Ovary (tissue), 10 donors: ENCODE measurements at places on chromosomes 4 and X. TPM values are rescaled to one million over a fixed set of nuclear protein-coding genes. Genes with fewer than 3 reads are reported as not detected.

GRCh38 chr4:162499478-162499877, 335.7 kb upstream of the FSTL5 start:
- H3K27ac ChIP-seq, result no peak overlapping the region
- H3K4me3 ChIP-seq, result no peak overlapping the region
- no peaks in the 10 kb centered on the region for H3K36me3 ChIP-seq
- H3K27me3 ChIP-seq, result no peaks in the 10 kb centered on the region

DNA sequence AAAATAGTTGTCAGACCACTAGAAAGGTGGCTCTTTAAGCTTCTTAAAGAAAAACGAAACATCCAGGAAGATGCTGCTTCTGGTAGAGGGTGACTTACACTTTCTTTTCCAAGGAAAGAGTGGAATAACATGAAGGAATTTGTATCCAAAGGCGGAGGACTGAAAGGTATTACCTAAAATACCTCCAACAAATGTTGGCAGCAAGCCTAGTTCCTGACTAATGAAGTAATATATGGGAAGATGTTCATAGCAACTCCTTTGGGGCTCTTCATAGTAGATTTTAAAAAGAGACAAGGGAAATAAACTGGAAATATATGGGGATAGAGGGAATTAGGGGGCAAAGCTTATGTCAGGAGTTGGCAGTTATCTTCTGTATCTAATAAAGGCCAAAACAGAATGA, 116.2 kb downstream of the AASDH start:
- no peak for DNase-seq
- H3K4me1 ChIP-seq, result no peaks in the 10 kb centered on the region
- H3K27me3 ChIP-seq, result no peaks in the 10 kb centered on the region
- no peak overlapping the region for H3K4me3 ChIP-seq

- H3K36me3 ChIP-seq, result no peaks in the 10 kb centered on the region
- H3K27me3 ChIP-seq, result no peaks in the 10 kb centered on the region
- DNase-seq, result no peak
Observed at GRCh38 chr4:75821966-75822365, 80.3 kb downstream of the PPEF2 start.

The SSX4 gene
- not detected for polyA plus RNA-seq

GRCh38 chr4:38365261-38365660, 298.7 kb upstream of the KLF3 start:
- H3K36me3 ChIP-seq, result no peaks in the 10 kb centered on the region
- no peak overlapping the region for H3K27ac ChIP-seq
- H3K4me1 ChIP-seq, result peaks cover 10% of the 10 kb centered on the region
- no peaks in the 10 kb centered on the region for H3K27me3 ChIP-seq
- no peak overlapping the region for H3K4me3 ChIP-seq

GRCh38 chr4:182207830-182208396, 35.3 kb upstream of the TENM3 start:
- H3K4me3 ChIP-seq, result no peak overlapping the region
- H3K36me3 ChIP-seq, result no peaks in the 10 kb centered on the region
- H3K27ac ChIP-seq, result no peak overlapping the region
- DNase-seq, result no peak
- H3K4me1 ChIP-seq, result peaks cover 6% of the 10 kb centered on the region
- H3K27me3 ChIP-seq, result no peaks in the 10 kb centered on the region

DNA sequence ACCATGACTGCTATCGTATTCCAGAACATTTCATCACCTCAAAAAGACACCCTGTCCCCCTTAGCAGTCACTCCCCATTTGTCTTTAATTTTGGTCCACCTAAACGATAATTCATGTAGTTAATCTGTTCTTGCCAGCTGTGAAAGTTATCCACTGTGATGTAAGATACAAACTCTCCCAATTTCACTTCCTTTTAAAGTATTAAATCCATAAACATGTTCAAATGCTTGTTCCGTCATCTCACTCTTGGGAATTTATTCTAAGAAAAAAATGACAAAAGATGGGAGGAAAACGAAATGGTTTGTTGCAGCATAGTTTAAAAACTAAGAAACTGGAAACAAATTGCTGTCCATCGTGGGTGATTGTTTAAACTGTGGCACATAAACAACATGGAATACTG, 53.7 kb upstream of the IRF2 start:
- no peaks in the 10 kb centered on the region for H3K4me1 ChIP-seq
- DNase-seq, result no peak
- no peak overlapping the region for H3K4me3 ChIP-seq
- H3K36me3 ChIP-seq, result no peaks in the 10 kb centered on the region

GRCh38 chrX:110914281-110914680, 118.7 kb upstream of the CHRDL1 start:
- H3K36me3 ChIP-seq, result no peaks in the 10 kb centered on the region
- DNase-seq, result no peak
- H3K27ac ChIP-seq, result no peak overlapping the region
- no peaks in the 10 kb centered on the region for H3K27me3 ChIP-seq

- H3K36me3 ChIP-seq, result no peaks in the 10 kb centered on the region
- H3K4me1 ChIP-seq, result no peaks in the 10 kb centered on the region
- H3K27me3 ChIP-seq, result no peaks in the 10 kb centered on the region
- H3K27ac ChIP-seq, result no peak overlapping the region
- no peak for DNase-seq
- no peak overlapping the region for H3K4me3 ChIP-seq
Observed at GRCh38 chr4:24056289-24056688, 166.4 kb upstream of the PPARGC1A start.

DNA sequence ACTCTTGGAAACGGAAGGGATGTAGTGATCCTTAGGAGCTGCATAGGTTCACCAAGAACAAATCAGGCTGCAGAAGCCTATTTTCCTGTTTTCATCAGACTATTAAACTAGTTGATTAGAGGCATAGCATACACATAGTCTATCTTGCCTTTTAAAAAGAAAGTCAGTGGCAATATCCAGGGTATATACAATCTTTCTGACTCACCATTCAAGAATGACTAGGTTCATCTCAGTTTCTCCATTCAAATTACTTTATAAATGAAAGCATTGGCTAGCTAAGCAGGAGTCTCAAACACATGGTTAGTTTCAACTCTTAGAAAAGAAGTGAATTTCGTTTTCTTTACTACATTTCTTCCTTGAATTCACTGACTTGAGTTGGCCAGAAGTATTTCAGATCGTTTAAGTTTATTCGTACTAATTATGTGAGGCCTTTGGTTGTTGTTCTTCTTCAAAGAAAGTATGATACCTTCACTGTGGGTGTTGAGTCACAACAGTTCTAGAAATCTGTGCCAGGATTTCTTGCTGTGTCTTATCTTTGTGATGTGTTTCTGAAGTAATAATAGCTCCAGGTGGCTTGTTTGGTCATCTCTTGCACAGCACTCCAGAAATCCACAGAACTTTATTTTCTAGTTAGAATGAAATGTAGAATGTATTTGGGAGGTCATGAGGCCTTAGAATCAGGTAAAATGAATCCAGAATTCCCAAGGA, 88.2 kb downstream of the AWAT2 start:
- no peaks in the 10 kb centered on the region for H3K4me1 ChIP-seq
- no peaks in the 10 kb centered on the region for H3K36me3 ChIP-seq
- no peak overlapping the region for H3K4me3 ChIP-seq
- H3K27me3 ChIP-seq, result no peaks in the 10 kb centered on the region
- no peak for DNase-seq

GRCh38 chr4:97104666-97105065, 1038.6 kb downstream of the STPG2 start:
- H3K27ac ChIP-seq, result no peak overlapping the region
- no peaks in the 10 kb centered on the region for H3K36me3 ChIP-seq
- H3K4me1 ChIP-seq, result no peaks in the 10 kb centered on the region
- no peaks in the 10 kb centered on the region for H3K27me3 ChIP-seq
- no peak for DNase-seq
- H3K4me3 ChIP-seq, result no peak overlapping the region

The PSAPL1 gene
- not detected for polyA plus RNA-seq

GRCh38 chrX:50952406-50952805, 41.9 kb downstream of the BMP15 start:
- H3K27ac ChIP-seq, result no peak overlapping the region
- H3K4me3 ChIP-seq, result no peak overlapping the region
- no peaks in the 10 kb centered on the region for H3K4me1 ChIP-seq
- no peaks in the 10 kb centered on the region for H3K27me3 ChIP-seq
- H3K36me3 ChIP-seq, result no peaks in the 10 kb centered on the region

DNA sequence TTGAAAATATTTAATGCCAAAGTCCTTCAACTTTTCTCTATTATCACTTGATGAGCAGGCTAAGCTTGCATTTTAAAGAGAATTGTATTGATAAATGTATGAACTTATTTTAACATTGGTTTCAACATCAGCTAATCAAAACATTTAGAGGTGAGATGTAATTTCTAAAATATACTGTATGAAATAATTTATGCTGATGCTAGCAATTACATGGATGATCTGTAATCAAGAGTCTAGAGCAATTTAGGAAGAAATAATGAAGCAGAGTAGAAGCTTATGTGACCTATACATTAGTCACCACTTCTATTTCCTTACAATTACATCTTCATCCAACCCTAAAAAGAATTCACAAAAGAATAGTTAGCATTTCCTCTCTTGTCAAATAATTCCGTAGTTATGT, 226.8 kb downstream of the KLHL4 start:
- H3K4me1 ChIP-seq, result no peaks in the 10 kb centered on the region
- no peak overlapping the region for H3K4me3 ChIP-seq
- H3K27ac ChIP-seq, result no peak overlapping the region
- no peaks in the 10 kb centered on the region for H3K36me3 ChIP-seq

The BEND2 gene
- polyA plus RNA-seq, result 0.02 TPM

The PDE6B gene
- polyA plus RNA-seq, result 2.3 TPM

DNA sequence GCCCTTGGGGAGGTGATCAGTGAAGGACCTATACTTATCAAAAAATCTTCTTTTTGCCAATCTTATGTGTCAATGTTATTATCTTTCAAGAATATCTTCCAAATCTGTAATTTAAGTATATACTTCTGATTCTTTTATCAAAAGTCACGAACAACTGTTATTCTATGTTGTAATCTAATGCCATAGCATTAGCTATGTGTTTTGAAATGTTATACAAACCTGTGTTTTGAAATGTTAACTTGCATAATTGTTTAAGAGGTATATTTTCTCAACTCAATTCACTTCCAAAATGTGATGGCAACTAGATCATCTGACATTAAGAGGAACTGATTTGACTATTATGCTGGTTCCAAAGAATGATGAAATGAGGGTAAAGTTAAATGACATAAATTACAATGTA, 113.5 kb downstream of the NDST4 start:
- no peak overlapping the region for H3K4me3 ChIP-seq
- no peaks in the 10 kb centered on the region for H3K4me1 ChIP-seq
- no peaks in the 10 kb centered on the region for H3K27me3 ChIP-seq
- DNase-seq, result no peak
- H3K27ac ChIP-seq, result no peak overlapping the region
- H3K36me3 ChIP-seq, result no peaks in the 10 kb centered on the region

The RBM47 gene
- 10.3 TPM for polyA plus RNA-seq

The ABCG2 gene
- 13.0 TPM for polyA plus RNA-seq

The TLR7 gene
- 0.22 TPM for polyA plus RNA-seq

The TNMD gene
- polyA plus RNA-seq, result 3.3 TPM

The CCDC149 gene
- polyA plus RNA-seq, result 9.6 TPM

DNA sequence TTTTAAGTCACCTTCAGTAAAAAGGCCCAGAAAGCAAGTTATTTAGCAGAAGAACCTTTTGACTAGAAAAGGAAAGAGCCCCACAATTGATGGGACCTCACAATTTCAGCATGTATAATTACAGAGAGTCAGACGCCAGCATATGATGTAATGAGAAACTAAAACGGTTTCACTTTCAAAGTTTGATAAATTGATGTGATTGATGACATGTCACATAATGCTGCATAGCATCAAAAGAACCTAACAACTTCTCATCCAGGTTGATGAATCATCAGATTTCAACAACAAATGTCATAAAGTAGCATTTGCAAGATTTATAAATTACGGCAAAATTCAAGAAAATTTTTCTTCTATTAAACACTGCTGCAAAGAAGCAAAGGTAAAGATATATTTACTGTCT, 3.9 kb upstream of the GAR1 start:
- peaks cover 2% of the 10 kb centered on the region for H3K4me1 ChIP-seq
- no peak overlapping the region for H3K4me3 ChIP-seq
- H3K27me3 ChIP-seq, result no peaks in the 10 kb centered on the region
- H3K36me3 ChIP-seq, result no peaks in the 10 kb centered on the region

GRCh38 chr4:174474457-174475075, 47.7 kb downstream of the HPGD start:
- H3K27me3 ChIP-seq, result no peaks in the 10 kb centered on the region
- no peak overlapping the region for H3K4me3 ChIP-seq
- no peaks in the 10 kb centered on the region for H3K4me1 ChIP-seq
- no peak for DNase-seq
- H3K36me3 ChIP-seq, result no peaks in the 10 kb centered on the region
- H3K27ac ChIP-seq, result no peak overlapping the region

GRCh38 chr4:147826288-147826646, 94.4 kb downstream of the ARHGAP10 start:
- no peak overlapping the region for H3K27ac ChIP-seq
- H3K4me3 ChIP-seq, result no peak overlapping the region
- no peaks in the 10 kb centered on the region for H3K36me3 ChIP-seq
- no peaks in the 10 kb centered on the region for H3K27me3 ChIP-seq

- no peaks in the 10 kb centered on the region for H3K36me3 ChIP-seq
- H3K4me1 ChIP-seq, result peaks cover 4% of the 10 kb centered on the region
- no peak overlapping the region for H3K4me3 ChIP-seq
- no peak overlapping the region for H3K27ac ChIP-seq
- H3K27me3 ChIP-seq, result no peaks in the 10 kb centered on the region
Observed at GRCh38 chr4:149999485-150000074, 78.7 kb upstream of the DCLK2 start.

The PRKX gene
- polyA plus RNA-seq, result 20.9 TPM

The GSX2 gene
- polyA plus RNA-seq, result not detected
